ENCODE measurements at places on chromosomes 7 and 10. TPM values are rescaled to one million over a fixed set of nuclear protein-coding genes. Genes with fewer than 3 reads are reported as not detected.

DNA sequence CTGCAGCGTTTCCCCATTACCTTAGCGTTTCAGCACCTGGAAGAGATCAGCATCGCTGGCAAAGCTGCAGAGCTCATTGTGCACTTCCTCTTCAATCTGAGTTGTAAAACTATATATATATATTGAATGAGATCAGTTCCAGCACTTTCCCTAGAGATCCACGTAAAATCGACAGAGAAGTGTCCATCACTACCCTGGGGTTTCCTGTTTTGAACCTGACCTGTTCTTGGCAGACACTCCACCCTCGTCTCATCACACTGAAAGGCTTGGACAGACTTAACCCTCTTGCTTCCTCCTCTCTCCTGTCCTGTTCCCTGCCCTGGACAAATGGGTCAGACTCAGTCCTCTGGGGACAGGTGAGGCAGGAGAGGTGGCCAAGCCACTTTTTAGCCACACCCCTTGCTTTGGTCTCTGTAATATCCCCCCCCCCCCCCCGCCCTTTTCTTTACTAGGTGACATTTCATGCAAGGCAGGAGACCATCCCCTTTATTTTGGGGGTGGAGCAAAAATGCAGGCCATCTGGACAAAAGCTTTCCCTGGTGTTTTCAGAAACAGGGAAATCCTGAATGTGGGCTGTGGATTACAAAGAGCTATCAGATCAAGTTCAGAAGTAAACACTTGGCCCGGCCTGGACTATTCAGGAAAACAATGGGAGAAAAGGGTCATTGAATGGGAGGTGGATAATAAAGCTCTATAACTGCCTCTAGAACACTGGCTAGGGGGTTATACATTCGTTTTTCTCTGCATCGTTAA, 83.7 kb upstream of the KDM7A start:
- no peaks in the 10 kb centered on the region for H3K27me3 ChIP-seq
- no peak overlapping the region for H3K27ac ChIP-seq
- no peak overlapping the region for H3K4me3 ChIP-seq
- peaks cover 35% of the 10 kb centered on the region for H3K4me1 ChIP-seq
- no peak for DNase-seq

The PRLHR gene
- not detected for total RNA-seq

GRCh38 chr10:11404901-11405300, 206.5 kb downstream of the USP6NL start:
- H3K36me3 ChIP-seq, result peaks cover 14% of the 10 kb centered on the region
- no peak for DNase-seq
- H3K27ac ChIP-seq, result no peak overlapping the region
- no peaks in the 10 kb centered on the region for H3K27me3 ChIP-seq
- H3K4me3 ChIP-seq, result no peak overlapping the region

DNA sequence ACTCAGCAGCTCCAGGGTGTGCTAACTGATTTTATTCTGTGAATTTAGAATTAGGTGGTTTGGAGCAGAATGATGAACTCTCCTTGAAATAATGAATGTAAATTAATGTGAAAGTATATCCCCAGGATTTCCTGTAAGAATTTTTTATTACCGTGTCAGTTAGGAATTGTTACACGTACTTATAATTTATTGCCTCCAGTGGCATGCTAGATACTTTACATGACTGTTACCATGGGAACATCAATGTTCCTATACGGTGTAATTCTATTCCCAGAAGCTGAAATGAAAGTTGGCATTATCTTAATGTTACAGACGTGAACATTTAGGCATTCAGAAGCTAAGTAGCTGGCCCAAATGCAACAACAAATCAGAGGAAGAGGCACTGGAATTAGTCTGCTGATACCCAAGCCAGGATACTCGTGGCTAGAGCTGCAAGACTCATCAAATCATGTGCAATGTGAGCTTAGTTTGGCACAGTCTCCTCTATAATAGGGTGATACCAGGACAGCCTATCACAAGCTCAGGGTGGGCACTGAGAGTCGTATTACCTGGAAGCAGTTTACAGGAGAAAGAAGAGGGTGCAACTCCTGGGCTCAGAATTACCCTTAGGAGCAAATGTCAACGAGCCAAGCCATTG, 30.0 kb upstream of the PRKAR2B start:
- DNase-seq, result no peak
- no peaks in the 10 kb centered on the region for H3K4me1 ChIP-seq
- H3K27ac ChIP-seq, result no peak overlapping the region
- peaks cover 7% of the 10 kb centered on the region for H3K27me3 ChIP-seq
- no peaks in the 10 kb centered on the region for H3K36me3 ChIP-seq

The PITX3 gene
- total RNA-seq, result 0.30 TPM

DNA sequence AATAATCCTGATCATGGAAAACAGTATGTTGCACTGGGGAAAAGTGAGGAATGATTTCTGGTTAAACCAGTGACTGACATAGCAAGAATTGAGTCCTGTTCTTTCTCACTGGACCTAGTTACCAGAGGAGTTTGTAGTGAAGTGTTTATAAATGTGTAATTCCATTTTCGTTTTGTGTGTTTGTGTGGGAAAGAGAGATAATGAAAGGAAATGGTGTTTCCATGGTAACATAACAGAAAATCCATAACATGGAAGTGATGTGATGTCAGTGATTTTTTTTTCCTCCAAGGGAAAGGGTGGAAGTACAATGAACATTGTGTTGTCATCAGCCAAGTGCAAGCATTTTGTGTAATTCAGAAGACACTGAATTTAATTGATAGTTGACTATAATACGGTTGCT, 283.9 kb downstream of the PLXDC2 start:
- no peak overlapping the region for H3K27ac ChIP-seq
- H3K27me3 ChIP-seq, result no peaks in the 10 kb centered on the region
- no peak overlapping the region for H3K4me3 ChIP-seq
- no peak for DNase-seq
- no peaks in the 10 kb centered on the region for H3K4me1 ChIP-seq
- no peaks in the 10 kb centered on the region for H3K36me3 ChIP-seq

- H3K27me3 ChIP-seq, result peaks cover 78% of the 10 kb centered on the region
- H3K36me3 ChIP-seq, result no peaks in the 10 kb centered on the region
- peaks cover 5% of the 10 kb centered on the region for H3K4me1 ChIP-seq
- H3K27ac ChIP-seq, result no peak overlapping the region
- H3K4me3 ChIP-seq, result no peak overlapping the region
Measured at GRCh38 chr7:27167916-27168264, 2.6 kb upstream of the HOXA9 start.

All from activated T-helper 2 cell treated with anti-CD3 and anti-CD28 coated beads, Interferon-gamma antibody, Interleukin-2, Interleukin-4, amounts not matched to agents 10 μg/mL and 5 μg/mL and 100 μg/mL, durations not matched to agents 14 hours and 24 hours and 36 hours (primary cell).